Central memory CD4-positive, alpha-beta T cell (primary cell): ENCODE measurements at places on chromosomes 6 and 20.

DNA sequence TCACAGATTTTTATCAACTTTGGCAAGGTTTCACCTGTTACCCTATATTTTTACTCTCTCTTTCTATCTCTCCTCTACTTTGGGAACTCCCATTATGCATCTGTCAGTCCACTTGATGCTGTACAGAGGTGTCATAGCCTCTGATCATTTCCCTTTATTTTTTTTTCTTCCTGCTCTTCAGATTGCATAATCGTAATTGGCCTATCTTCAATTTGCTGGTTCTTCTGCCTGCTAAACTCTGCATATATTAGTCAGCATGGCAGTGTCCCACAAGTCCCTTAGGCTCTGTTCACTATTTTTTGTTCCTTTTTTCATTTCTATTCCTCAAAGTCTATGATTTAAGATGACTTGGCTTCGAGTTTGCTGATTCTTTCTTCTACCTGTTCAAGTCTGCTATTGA, 44.7 kb upstream of the MICB start:
- no peak for DNase-seq

DNA sequence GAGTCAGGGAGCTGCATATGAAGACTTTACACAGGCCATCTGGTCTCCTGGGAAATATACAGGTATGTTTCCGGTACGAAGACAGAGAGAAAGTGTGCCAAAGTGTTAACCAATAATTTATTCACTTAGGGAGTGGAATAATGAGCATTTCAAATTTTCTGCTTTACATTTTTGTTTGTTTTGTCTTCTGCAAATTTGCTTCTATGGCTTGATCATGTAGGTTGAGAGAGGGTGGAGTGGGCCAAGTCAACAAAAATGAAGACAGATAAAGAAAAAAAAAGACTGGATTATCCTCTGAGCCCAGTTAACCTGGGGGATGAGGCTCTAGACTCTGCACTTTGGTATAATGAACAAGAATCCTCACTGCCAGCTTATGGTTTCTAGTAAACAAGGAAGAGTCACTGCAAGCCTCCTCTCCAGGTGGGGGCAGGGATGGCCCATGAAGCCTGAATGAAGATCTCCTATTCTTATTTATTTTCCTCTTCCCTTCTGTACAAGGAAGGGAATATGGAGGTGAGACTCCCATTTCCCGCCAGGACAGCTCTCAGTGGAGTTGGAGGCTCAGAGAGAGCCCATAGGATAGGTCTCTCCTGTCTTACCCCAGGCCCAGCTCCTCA, 37.7 kb downstream of the KCNK17 start:
- DNase-seq, result no peak

DNA sequence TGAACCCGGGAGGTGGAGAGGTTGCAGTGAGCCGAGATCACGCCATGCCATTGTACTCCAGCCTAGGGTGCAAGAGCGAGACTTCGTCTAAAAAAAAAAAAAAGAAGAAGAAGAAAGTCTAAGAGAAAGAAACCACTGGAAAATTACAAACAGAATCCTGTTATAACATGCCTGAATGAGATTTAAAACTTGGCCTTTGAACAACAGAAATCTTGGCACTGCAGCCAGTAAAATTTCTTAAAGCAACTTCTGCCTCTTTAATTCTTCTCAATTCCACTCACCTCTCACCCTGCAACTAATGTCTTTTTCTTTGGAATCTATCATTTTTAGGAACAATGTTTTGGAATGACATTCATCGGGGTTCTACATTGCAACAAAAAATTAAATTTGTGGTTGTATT, 26.3 kb downstream of the PM20D2 start:
- no peak for DNase-seq

- no peak for DNase-seq
These were observed 27.8 kb downstream of the ZNF133 start for GRCh38 chr20:18316166-18316565.

DNA sequence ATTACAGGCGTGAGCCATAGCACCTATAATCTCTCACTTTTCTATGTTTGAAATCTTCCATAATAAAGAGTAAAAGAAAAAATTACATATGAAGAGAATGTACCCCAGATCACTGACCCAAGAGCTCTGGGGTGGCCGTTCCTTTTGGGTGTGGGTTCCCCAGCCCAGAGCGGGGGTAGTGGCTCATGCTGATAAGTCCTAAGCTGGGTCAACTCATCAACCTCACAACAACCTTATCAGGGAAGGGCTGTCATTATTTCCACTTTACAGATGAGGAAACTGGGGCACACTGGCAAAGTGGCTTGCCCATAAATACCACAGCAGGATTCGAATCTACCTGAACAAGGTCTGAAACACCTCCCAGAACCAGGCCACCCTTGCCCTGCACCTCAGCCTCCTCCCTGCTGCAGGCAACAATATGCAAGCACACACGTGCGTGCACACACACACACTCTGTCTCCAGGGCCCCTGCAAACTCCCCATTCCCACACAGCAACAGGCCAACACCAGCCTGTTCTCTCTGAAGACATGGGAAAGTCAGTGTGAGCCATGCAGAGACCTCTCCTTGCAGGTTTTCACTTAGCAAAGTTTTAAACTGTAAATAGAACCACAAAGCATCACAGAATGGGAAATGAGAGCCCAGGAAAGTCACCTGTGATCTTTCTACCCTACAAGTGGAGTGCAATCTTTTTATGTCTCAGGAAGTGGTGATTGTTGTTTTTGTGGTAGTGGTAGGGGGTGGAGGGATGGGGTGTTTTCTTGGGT, 27.7 kb downstream of the BFSP1 start:
- peak; percentile 7 for DNase-seq

- DNase-seq, result no peak
These were observed 22.4 kb downstream of the SMLR1 start for GRCh38 chr6:130849594-130849993.

GRCh38 chr6:48809245-48809644, 653.8 kb downstream of the MMUT start:
- no peak for DNase-seq

DNA sequence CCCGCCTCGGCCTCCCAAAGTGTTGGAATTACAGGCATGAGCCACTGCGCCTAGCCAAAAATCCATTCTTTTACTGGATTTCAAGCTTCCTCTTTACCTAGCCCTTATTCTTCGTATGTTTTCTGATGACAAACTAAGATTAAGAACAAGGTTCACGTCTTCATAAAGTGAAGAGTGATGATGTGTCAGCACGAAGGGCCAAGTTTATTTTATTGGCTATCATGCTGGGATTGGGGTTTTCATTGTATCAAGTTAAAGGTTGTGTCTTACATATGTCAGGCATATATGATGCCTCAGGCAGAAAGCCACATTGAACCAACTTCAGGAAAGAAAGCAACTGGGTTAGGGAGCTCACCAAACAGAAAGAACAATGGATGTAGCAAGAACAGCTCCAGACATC, 19.7 kb upstream of the SLC17A3 start:
- no peak for DNase-seq
